NCI-H1417 treated with DMSO at 0.1 percent for 48 hours (cell line): ENCODE measurements at places on chromosomes 11 and 22.

DNA sequence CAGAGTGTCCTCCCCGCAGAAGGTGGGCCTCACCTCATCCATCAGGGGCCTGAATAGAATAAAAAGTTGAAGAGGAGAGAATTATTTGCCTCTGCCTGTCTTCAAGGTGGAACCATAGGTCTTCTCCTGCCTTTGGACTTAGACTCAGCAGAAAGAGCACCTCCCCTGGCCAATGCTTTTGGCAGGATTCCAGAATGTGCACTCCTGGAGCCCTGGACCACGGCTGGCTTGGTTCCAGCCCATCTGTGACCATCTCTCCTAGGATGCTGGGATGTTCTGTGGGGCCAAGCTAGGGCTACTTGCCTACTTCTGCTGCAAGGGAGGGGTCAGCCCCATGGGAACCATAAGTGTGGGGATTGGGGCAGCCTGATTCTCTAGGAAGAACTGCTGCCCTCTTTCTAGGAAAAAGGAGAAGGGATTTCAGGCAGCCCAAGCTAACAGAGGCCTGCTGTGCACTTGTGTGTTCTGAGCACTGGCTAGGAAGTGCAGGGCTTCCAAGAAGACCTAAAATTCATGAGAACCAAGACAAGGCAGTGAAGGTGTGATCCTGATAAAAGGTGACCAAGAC lies 32.2 kb upstream of the SHANK2 start:
- DNase-seq, result no peak

- DNase-seq, result no peak
These were observed 50.0 kb downstream of the DNAJC24 start for GRCh38 chr11:31419669-31420068.

- no peak for DNase-seq
These were observed 98.7 kb downstream of the MORC2 start for GRCh38 chr22:30869667-30870395.

GRCh38 chr11:121927097-121927785 lies 188.8 kb downstream of the BLID start:
- DNase-seq, result no peak

DNA sequence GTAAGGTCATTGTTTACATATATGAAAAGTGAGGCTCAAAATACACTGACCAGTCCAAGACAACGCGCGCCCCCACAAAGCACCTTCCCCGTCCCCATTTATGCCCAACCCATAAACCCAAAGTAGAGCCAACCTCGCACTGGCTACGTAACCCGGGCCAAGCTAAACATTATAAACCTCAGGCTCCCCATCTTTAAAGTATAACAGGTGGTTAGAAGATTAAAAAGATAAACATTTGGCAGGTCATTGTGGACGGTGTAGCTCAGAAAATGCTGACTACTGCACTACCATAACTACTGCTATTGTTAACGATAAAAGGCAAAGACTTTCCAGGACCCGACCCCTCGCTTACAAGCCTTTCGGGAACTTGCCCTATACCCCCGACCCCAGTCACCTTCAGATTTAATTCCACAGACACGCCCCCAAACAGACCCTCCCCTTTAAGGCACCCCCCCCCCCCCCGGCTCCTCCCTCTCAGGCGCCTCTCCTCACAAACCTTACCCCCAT lies 470 bp downstream of the NUMA1 start:
- no peak for DNase-seq

- DNase-seq, result no peak
These were observed 71.7 kb downstream of the RPS6KA4 start for GRCh38 chr11:64430645-64431044.

GRCh38 chr22:21974058-21974649 lies 8.4 kb downstream of the TOP3B start:
- no peak for DNase-seq

DNA sequence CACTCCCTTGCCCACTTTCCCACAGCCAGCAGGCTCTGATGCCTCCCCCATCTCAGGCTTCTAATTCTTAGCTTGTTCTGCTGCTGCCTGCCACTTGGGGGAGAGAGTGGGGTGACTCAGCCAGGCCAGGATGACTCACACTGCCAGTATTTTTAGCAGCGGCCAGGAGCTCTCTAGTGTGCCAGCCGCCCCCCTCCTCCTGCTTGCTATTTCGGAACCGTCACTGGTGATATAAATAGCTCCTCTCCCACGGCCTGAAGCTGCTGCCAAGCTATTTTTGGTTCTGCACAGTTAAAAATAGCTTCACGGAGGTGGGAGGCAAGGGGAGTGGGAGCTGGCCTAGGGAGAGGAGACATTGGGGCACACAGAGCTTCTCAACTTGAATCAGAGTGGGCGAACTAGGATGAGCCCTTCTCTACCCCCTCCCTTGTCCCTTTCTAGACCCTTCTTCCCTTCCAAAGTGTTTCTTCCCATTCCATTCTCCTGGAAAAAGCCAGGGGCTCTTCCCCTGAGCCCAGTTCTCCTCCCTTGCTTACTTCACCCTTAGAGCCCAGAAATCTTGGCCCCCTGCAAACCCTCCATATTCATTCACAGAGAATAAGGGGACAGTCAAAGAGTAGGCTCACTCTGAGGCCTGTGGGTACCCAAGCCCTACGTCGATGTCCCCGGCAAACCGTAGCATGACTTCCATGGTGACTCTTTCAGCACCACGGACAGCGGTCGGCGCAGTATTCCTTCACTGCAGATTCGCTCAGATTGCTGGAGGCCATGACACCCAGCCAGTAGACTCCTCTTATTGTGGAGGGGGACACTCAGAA lies 2.5 kb upstream of the NPAS4 start:
- no peak for DNase-seq

- DNase-seq, result no peak
These were observed 39.2 kb upstream of the LMO2 start for GRCh38 chr11:33931067-33931466.

DNA sequence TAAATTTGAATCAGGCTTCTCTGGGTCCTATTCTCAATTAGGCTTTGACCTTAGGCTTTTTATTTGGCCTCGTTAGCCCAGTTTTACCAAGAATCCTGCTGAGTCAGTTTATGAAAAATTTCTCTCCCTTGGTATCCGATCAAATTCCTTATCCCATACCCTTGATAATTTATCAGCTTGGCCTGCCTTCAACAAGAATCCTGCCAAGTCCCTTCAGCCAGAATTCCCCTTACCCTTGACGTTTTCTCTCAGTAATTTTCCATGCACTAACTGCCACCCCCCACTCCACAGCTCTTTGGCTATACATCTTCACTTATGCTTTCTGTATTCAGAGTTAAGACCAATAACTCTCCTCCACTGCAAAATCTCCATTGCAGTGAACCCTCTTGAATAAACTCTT lies 811.0 kb upstream of the CCDC90B start:
- DNase-seq, result no peak
